ENCODE measurements at places on chromosomes 7 and 10.
A peak's percentile ranks its signal among the peaks of the same experiment; 100 is the strongest.

DNA sequence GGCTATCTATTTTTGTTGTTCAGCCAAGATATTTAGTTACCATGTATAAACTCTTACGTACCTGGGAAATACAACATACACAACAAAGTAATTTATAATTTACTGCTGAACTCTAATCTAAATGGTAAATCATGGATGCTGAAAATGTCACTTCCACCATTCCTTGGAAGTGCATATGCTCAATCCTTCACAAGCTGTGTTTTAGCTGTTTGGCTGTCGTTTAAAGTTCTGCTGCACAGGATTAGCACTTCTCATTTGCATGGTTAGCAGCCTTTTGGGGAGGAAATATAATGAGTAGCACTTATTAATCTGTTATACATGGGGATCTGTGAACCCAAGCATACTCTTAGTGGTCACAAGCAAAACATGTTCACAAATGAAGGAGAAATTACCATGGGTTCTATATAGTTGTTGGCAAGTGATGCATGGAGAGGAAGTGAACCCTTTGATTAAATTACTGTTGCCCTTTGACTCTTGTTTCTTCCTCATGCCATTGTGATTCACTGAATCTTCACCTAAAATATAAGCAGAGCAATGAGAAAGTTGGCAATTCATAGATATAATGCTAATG is 18.5 kb downstream of the PIK3CG start:
- DNase-seq: no peak

DNA sequence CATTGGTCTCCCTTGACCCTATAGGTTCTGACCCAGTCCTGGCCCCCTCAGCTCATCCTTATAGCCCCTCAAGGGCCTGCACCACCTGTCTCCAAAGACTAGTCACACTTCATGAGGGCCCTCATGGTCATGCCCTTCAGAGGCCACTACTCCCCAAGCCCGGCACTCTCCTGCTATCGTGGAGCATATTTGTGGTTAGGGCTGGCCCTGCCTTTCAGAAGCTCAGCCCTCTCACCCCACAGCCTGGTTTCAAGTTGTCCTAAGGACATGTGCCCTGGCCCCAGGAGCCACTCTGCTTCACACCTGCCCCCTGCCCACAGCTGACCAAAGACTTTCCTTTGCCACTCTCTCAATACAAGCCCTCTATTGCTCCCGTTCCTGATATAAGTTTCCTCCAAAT is 60.3 kb upstream of the LBX1 start:
- no peak for DNase-seq

GRCh38 chr10:77006836-77007511 is 630.6 kb downstream of the KCNMA1 start:
- DNase-seq: no peak

GRCh38 chr7:93301736-93302135 is 69.6 kb downstream of the VPS50 start:
- no peak for DNase-seq

GRCh38 chr10:5952731-5953385 is 24.5 kb downstream of the IL15RA start:
- DNase-seq: no peak

- no peak for DNase-seq
These were observed 225.1 kb upstream of the CACNA2D1 start for GRCh38 chr7:82668676-82669075.

DNA sequence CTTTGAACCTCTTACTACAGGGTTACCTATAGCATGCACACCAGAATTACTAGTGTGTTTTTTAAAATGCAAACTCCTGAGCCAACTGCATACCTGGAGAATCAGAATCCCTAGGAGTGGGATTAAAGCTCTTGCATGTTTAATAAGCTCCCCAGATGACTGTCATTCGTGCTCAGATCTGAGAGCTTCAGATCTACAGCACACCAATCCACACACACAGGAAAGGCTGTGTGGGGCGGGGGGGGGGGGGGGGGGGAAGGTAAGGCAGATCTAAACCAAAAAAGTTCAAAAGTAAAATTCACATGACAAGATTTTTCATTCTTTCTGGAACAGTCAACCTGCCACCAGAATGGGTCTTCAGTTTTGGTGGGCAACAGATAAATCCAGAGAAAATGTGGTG is 5.5 kb downstream of the FAM3C start:
- no peak for DNase-seq

GRCh38 chr10:81848514-81848913 is 26.5 kb upstream of the NRG3 start:
- DNase-seq: no peak

GRCh38 chr10:79353726-79354125 is 6.5 kb downstream of the PPIF start:
- DNase-seq: no peak

- no peak for DNase-seq
These were observed 39.0 kb downstream of the SEM1 start for GRCh38 chr7:96670338-96671289.

DNA sequence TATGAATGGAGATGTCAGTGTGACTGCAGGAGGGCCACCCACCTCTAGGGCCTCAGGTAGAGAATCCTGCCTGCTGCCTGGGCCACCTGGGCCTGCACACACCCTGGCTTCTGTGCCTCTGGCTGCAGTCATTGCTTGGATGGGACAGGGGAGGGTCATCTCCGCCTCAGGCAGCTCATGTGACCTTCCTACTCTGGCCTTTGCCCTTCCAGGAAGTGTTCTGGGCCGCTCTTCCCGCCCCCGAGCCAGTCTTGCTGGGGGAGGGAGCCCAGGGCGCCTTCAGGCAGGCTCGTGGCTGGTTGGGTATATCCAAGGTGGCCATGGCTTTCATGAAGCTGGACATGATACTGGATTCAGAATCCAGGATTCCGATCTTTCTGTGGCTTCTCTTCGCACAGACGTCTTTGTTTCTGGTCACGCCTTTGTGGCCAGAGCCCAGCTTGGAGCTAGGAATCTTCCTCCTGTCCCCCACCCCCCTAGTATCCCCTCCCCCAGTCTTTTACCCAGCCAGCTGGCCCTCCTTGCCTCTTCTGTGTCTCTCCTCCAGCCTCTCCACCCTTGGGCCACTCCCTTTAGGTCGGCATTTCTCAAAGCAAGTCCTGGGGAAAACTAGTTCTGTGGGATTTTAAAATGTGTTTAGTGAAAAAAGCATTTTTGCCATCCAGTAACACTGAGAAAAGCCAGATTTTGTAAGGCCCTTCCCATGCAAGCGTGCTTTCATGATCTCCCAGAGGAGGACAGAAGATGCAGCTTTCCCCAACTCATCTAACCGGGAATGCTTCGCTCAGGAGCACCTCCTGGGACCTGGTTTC is 119.6 kb downstream of the ZMIZ1 start:
- no peak for DNase-seq

- DNase-seq: no peak
These were observed 111.8 kb downstream of the TBXAS1 start for GRCh38 chr7:139940866-139941265.

DNA sequence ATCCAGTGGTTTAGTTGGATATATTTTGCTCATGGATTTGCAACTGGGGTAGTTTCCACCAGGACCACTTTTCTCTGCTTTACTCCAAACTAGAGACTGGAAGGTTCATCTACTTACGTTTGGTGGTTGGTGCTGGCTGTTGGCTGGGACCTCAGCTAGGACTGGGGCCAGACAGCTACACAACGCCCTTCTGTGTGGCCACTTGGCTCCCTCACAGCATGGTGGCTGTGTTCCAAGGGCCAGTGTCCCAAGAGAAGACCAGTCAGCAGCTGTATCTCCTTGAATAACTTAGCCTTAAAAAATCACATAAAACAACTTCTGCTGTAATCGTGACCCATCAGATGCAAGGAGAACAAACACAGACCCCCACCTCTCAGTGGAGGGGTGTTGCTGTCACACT is 4.2 kb upstream of the KCNH2 start:
- DNase-seq: no peak

DNA sequence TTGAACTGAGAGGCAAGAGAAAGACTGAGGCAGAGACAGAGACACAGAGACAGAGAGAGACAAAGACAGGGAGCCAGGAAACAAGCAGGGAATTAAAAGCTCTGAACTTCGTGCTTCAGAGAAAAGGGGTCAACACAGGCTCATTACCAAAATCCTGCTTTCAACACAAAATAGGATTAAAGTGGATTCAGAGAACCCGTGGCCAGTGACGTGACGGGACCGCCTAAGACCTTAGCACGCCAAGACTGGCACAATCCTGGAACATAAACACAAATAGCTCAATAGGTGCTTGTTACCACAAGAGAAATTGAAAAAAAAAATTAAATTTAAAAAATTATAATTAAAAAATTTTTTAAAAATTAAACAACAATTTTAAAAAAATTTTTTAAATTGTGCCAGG is 21.5 kb downstream of the ASB13 start:
- no peak for DNase-seq

DNA sequence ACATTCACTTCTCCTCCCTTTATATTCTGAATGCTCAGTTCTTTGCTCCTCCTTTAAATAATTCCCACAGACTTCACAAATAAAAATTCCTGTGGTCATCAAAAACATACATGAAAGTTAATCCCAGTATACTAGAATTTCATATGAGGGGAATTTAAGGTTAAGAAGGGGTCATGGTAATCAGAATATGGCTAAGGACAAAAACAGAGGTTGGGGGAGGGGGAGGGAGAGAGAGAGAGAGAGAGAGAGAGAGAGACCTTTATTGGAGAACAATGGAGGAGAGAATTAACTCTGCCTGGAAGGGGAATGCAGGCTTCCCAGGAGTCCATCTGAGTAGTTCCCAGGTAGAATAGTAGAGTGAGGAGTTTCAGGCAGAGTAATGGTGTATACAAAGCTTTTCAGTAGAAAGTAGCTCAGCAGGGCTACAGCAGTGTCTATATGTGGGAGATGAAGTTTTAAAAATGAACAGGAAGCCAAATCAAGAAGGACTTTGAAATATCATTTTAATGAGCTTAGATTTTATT is 5.2 kb upstream of the CUBN start:
- DNase-seq: no peak

- no peak for DNase-seq
These were observed 82.7 kb downstream of the AKR1D1 start for GRCh38 chr7:138158739-138159528.

DNA sequence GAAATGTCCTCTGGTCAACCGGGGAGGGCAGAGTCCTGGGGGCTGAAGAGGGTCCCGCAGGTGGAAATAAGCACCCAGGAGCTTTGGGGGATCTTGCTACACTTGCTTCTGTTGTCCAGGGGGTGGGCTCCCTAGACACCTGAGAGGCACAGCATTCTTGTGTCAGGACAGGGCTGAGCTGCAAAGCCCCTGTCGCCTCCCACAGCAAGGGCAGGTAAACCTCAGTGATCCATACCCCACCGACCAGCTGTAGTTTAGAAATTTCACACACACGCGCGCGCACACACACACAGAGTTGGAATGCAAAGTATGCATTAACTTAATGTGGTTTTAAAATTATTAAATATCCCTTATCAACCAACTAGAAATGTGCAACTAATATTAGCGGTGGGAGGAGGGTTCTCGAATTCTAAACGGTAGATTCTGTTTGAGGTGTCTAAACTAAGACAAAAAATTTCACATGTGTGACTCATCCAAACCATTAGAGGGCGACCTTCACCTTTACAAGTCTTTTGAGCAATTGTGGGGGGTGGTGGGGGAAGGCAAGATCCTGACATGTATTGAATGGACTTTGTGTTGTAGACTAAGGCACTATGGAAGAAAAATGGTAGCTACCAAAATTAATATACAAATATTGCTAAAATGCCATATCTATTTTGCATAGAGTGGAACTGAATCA is 34.3 kb upstream of the PTF1A start:
- peak; percentile 31 for DNase-seq

Measured in T47D (cell line).